ENCODE measurements at places on chromosomes 5 and 9.
A peak's percentile ranks its signal among the peaks of the same experiment; 100 is the strongest.

GRCh38 chr9:109536859-109537258, 38.8 kb upstream of the PTPN3 start:
- no peak for DNase-seq

DNA sequence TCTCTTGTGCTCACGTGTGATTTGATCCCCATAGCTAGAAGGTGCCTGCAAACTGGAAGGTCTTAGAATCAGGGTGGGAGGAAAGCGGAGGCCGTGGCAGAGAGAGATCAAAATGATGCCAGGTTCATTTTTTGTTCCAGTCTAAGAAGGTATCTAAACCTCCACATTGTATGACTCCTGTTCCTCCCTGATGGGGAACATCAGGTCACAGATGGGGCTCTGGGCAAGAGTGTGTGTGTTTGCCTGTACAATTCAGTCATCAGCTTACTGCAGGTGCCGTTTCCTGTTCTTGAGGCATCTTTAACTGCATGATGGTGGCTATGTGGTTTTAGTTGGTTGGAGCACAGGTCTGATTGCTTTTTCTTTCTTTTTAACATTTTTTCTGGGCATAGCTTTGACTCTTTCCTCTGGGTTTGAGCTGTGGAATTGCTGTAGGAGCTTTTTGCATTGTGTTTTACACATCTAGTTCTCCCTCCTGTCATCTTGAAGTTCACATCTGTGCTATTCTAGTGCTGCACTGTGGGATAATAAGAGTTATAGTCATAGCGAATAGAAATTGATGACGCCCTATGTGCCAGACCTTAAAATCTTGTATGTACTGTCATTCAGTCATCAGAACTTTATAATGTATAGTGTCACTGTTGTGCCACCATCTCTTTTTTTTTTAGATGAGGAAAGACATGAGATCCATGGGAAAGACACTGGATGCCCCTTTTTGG, 30.8 kb downstream of the ARHGAP26 start:
- DNase-seq: peak; percentile 32

DNA sequence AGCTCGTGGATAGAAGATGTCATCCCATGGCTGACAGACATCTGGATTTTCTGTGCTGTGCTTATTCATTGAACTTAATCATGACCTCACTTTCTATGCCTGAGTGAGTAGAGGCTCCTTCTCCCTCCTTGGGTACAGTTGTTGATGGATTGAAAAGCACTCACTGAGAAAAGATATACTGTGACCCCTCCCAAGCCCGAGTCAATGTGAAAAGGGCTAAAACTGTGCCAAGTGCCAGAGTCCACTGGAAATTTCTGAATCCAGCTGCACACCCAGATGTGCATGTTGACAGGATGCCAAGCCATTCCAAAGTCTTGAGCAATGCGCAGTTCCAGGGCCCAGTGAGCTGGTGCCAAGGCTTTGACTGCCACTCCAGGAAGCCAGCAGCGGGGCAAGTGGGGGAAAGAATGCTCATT, 473.0 kb downstream of the NTRK2 start:
- no peak for DNase-seq

- no peak for DNase-seq
Observed at GRCh38 chr5:62499756-62500155, 78.9 kb upstream of the LRRC70 start.

GRCh38 chr5:102638316-102638715, 116.8 kb upstream of the PAM start:
- DNase-seq: no peak

- DNase-seq: no peak
Observed at GRCh38 chr5:129945028-129945427, 40.8 kb downstream of the CHSY3 start.

DNA sequence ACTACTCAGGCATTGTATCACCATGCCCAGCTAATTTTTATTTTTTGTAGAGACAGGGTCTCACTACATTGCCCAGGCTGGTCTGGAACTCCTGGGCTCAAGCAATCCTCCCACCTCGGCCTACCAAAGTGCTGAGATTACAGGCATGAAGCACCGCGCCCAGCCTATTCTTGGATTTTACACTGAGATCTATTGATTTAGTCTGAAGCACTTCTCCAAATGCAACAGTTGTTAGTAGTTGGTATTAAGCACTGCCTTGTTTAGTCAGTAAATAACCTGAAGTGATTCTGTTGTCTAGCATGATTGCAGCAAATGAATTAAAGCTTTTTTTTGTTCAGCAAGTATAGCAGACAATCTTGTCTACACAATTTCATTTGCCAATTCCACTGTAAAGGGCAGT, 8.9 kb upstream of the CCNB1 start:
- no peak for DNase-seq

DNA sequence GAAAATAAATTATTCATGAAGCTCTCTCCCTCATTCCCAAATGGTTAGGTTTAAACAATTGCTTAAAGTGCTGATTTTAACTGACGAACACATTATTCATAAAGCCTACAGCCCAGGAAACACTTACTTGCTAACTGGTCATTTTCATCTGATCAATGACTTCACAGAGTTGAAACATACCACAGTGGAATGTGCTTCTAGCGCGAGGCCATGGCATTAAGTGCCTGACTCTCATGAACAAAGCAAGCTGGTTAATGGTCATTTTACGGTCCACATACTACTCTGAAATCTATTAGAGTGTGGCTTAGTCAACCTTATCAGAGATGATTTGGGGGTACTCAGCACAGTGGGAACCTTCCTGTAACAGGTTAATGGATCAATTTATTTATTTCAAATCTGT, 114.6 kb downstream of the MED27 start:
- no peak for DNase-seq

DNA sequence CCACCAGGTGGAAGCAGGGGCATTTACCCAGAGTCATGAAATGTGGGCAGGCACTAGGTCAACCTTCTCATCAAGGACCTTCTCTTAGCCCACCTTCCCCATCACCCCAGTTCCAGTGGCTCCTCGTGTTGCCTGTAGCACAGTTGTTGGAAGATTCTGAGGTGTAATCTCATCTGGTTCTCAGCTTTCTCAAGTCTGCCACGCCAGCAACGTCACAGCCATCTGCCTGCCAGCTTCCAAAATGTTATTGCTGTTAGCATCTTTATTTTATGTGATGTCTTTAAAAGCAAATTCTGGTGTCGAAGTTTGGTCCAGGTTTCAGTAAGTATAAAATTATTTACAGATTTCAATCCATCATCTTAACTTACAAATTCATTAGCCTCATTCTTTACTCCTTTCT, 10.7 kb downstream of the C9orf153 start:
- no peak for DNase-seq

GRCh38 chr5:80962630-80963520, 2.7 kb downstream of the RASGRF2 start:
- no peak for DNase-seq

GRCh38 chr9:134620751-134621557, 20.6 kb upstream of the COL5A1 start:
- DNase-seq: no peak

DNA sequence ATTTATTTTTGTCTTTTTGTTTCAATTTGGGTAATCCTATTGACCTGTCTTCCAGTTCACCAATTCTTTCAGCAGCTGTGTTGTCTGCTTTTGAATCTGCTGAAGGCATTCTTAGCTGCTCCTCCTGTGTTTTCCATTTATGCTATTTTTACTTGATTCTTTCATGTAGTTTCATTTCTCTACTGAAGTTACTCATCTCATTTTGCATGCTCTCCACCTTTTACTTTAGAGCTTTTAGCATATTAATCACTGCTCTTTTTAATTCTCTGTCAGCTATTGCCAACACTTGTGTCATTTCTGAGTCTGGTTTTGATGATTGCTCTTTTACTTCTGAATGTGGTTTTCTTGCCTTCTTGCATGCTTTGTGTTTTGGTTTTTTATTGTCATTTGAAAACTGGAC, 496.0 kb upstream of the CLINT1 start:
- DNase-seq: no peak

- no peak for DNase-seq
Observed at GRCh38 chr9:26802921-26803320, 89.7 kb downstream of the CAAP1 start.

GRCh38 chr9:77809552-77809951, 161.4 kb upstream of the GNA14 start:
- DNase-seq: no peak

GRCh38 chr5:120640778-120641177, 176.7 kb downstream of the PRR16 start:
- DNase-seq: no peak

GRCh38 chr9:94164806-94165549, 80.7 kb downstream of the PTPDC1 start:
- DNase-seq: no peak

GRCh38 chr5:149636861-149637246, 55.6 kb downstream of the ARHGEF37 start:
- DNase-seq: no peak

DNA sequence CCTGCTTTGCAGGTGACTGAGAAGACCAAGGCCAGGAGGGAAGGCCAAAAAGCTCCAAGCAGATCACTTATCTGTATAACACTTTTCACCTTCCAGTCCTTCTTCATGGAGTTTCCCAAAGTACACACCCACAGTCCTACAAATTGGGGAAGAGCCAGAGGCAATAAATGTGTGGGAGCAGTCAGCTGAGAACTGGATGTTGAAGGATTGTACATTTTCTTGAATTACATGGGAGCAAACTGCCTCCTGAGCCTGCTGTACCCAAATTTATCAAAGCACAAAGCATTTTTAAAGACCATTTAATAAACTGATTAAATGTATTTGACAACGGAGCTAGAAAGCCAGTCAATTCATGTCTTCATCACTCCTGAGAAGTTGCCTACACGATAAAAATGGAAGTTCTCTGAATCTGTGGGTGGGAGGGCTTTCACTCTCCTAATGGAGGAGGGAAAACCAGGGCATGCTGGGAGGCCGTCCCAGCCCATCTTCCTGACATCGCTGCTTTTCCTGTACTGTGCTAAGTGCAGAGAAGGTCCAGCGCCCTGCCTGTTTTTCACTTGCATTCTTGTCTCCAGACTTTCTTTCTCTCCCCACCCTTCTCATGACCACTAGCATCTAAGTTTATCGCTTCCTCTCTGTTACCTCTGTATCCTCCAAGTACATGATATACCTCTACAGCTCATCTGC, 79.0 kb downstream of the KCNIP1 start:
- DNase-seq: no peak

DNA sequence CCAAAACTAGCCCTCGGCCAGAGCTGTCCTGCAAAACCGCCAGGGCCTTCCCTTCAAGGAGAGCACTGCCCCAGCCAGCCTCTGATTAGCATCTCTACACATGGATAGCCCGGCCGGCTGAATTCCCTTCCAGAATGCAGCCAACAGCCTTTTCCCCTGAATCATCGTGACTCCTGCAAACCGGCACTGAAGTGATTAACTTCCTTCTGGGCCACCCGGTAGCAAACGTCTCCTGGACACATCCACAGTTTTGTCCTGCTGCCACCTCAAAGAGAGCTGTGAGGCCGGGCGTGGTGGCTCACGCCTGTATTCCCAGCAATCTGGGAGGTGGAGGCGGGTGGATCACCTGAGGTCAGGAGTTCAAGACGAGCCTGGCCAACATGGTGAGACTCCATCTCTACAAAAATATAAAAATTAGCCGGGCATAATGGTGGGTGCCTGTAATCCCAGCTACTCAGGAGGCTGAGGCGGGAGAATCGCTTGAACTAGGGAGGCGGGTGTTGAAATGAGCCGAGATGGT, 21.1 kb upstream of the EEIG1 start:
- DNase-seq: no peak

- DNase-seq: no peak
Observed at GRCh38 chr5:147671365-147671764, 111.2 kb downstream of the JAKMIP2 start.

DNA sequence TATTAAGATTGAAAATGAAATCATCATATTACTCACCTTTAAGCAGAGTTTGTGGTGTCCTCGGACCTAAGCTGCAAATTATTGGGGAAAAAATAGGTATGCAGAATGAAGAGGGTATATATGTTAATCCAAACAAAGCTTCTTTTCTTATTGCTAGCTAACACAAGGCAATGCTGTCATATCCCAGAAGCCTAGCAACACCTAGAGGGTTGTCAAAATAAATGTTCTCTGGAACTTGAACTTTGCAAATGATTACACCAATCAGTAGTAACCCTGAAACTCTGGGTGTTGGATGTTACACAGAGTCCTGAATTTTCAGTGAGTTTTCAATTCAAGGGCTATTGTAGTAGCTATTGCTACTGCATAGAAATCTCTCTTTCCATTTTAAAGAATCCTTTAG, at the start of gene C6:
Gene C6 (minus strand): TSS at position 193 of the 400 bp plus-strand sequence. CDS start 10,302 bp downstream, outside the sequence.
- DNase-seq: no peak

GRCh38 chr9:132673355-132673754, 3.1 kb downstream of the GTF3C4 start:
- DNase-seq: no peak

- DNase-seq: no peak
Observed at GRCh38 chr9:94904806-94905205, 178.3 kb downstream of the AOPEP start.

DNA sequence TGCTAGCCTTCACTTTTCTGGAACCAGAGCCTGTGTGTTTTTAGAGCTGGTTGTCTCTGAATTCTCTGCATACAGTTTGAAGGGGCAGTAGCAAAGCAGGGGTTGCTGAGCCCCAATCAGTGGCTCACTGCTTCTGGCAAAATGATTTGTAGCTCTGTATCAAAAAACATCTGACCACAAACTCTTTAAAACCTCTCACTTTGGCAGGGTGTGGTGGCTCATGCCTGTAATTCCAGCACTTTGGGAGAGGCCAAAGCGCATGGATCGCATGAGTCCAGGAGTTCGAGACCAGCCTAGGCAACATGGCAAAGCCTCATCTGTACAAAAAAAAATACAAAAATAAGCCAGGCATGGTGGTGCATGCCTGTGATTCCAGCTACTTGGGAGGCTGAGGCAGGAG, 28.3 kb upstream of the APC start:
- no peak for DNase-seq

GRCh38 chr5:87185838-87186237, 81.8 kb upstream of the RASA1 start:
- DNase-seq: no peak

- no peak for DNase-seq
Observed at GRCh38 chr5:11468334-11469039, 435.8 kb downstream of the CTNND2 start.

- no peak for DNase-seq
Observed at GRCh38 chr9:120583958-120584369, 4.0 kb upstream of the CDK5RAP2 start.

GRCh38 chr5:122101636-122102285, 23.7 kb upstream of the LOX start:
- no peak for DNase-seq

DNA sequence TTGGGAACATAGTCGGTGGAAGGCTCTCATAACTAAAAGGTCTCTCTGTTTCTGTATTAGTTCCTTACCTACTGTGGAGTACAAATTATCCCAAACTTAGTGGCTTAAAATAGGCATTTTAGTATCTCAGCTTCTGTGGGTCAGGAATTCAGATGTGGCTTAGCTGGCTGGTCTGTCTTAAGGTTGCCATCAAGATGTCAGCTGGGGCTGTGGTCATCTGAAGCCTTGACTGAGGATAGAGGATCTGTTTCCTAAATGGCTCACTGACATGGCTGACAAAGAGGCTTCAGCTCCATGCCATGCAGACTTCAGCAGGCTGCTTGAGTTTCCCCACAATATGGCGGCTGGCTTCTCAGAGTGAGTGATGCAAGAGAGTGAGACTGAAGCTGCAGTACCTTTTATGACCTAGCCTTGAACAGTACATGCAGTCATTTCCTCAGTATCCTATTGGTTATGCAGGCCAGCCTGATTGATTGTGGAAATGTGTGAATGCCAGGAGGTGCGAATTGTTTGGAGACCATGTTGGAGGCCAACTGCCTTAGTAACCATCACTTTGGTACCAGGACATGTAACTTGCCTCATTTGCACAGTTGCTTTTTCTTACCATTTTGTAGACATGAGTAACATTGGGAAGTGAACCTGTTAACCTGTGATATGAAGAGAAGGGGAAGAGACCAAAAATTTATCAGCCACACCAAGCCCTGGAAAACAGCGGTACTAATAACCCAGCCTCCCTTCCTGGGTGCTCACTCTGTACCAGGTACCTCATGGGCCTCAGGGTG, 152.8 kb upstream of the IER5L start:
- DNase-seq: no peak
